ENCODE measurements at places on chromosomes 16 and 17.

DNA sequence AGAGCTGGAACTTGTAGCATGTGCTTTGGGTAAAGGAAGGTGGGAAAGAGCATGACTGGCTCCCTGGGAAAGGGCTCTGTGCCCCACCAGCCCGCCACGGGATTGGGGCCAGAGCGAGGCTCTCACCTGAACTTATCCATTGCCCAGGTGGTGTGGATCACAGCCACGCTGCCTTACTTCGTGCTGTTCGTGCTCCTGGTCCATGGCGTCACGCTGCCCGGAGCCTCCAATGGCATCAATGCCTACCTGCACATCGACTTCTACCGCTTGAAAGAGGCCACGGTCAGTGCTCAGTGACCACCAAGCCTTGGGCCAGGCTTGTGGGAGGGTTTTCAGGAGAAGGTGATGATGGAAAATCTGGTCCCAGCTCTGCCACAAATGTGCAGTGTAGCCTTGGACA lies 36.0 kb downstream of the SLC6A2 start:
- DNase-seq = no peak

DNA sequence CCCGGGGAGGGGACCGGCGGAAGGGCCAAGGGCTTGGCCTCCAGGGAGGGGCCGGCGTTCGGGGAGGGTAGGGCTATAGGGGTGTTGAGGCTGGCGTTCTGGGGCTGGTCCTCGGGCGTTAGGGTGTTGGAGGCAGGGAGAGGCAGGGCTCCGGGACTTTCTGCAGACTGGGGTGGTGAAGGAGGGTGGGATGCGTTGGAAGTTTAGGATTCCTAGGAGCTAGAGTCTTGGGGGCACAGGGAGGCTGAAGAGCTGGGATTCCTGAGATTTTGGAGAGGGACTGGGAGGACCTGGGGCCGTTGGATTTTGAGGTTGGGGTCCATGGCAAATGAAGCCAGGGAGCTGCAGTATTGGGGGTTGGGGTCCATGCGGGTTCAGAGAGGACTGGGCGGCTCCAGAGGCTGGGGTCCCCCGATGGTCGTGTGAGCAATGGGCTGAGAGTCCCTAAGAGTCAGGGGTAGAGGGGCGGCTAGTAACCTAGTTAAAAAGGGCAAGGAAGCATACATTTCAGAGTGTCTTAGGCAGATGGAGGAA lies 740 bp downstream of the NFATC2IP start:
- DNase-seq = no peak

DNA sequence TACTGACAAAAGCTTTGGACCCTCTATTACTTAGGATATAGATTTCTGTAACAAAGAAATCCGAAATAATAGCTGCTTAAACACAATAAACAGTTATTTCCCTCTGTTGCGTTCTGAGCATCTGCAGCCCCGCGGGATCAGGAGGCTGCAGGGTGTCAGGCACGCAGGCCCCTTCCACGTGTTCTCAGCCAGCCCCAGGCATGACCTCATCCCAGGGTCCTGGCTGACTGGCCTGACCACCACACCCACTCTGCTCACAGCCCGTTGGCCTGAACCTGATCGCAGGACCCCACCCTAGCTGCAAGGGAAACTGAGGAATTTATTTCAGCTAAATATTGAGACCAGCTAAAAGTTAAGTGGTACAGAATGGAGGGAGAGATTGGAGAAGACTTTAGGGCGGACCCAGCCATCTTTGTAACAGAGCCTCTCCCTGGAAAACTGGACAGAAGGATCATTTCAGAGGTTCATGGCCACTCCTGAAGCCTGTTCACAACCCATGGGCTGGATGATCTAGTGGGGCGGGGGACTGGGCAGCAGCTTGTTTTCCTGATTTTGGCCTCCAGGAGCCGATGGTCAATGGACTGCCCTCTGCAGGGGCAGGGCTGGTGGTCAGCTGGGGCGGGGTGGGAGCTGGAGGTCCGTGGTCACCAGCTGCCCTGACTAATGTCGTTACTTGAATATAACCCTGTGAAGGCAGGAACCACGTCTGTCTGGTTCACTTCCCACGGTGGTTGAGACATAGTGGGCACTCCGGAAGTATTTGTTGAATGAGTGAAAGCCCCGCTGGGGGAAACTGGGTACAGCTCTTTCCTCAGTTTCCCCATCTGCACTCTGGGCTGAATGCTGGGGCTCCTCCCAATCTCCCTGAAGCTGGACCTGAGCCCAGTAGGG lies 10.9 kb downstream of the CETP start:
- no peak for DNase-seq

GRCh38 chr16:68425498-68426346 lies 22.6 kb downstream of the SMPD3 start:
- no peak for DNase-seq

GRCh38 chr16:57282510-57283213 lies 1.8 kb downstream of the PLLP start:
- no peak for DNase-seq

- DNase-seq = peak; percentile 61
Measured at GRCh38 chr17:75996665-75997590, 3.7 kb upstream of the CDK3 start.

GRCh38 chr16:87178977-87179376 lies 138.2 kb downstream of the C16orf95 start:
- no peak for DNase-seq

DNA sequence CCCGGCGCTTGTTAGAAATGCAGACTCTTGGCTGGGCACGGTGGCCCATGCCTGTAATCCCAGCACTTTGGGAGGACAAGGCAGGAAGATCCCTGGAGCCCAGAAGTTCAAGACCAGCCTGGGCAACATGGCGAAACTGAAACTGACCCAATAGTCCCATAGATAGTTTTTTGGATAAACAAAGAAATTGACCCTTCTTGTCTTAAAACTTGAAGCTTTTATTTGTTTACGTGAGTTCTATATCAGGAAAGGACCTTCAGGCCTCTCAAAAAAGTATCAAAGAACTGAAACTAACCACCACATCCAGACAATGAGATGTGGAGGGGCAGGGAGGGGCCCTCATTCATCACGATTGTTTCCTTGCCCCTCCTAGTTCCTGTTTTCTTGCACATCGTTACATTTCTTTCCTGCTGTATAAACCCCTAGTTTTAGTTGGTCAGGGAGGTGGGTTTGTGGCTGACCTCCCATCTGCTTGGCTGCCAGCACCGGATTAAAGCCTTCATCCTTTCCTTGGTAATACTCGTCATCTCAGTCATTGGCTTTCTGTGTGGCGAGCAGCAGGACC lies 29.9 kb upstream of the PRM1 start:
- DNase-seq = no peak

GRCh38 chr17:48596000-48596734 lies 2.6 kb upstream of the HOXB5 start:
- no peak for DNase-seq

DNA sequence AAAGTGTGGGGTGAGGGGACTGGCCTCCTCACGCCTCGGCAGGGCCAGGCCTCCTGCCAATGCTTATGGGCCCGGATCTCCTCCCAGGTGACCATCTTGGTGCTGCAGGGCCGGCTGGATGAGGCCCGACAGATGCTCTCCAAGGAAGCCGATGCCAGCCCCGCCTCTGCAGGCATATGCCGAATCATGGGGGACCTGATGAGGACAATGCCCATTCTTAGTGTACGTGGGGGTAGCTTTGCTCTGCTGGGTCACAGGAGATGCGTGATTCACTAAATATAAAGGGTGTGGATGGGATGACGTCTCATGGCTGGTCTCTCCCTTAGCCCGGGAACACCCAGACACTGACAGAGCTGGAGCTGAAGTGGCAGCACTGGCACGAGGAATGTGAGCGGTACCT lies 19.5 kb downstream of the NUP85 start:
- DNase-seq = no peak

- DNase-seq = peak; percentile 83
Measured at GRCh38 chr17:43766413-43767052, 7.9 kb upstream of the SOST start.

GRCh38 chr17:2233441-2233947 lies 70.1 kb downstream of the SMG6 start:
- no peak for DNase-seq

GRCh38 chr16:29644973-29645693 lies 17.9 kb upstream of the SPN start:
- no peak for DNase-seq

DNA sequence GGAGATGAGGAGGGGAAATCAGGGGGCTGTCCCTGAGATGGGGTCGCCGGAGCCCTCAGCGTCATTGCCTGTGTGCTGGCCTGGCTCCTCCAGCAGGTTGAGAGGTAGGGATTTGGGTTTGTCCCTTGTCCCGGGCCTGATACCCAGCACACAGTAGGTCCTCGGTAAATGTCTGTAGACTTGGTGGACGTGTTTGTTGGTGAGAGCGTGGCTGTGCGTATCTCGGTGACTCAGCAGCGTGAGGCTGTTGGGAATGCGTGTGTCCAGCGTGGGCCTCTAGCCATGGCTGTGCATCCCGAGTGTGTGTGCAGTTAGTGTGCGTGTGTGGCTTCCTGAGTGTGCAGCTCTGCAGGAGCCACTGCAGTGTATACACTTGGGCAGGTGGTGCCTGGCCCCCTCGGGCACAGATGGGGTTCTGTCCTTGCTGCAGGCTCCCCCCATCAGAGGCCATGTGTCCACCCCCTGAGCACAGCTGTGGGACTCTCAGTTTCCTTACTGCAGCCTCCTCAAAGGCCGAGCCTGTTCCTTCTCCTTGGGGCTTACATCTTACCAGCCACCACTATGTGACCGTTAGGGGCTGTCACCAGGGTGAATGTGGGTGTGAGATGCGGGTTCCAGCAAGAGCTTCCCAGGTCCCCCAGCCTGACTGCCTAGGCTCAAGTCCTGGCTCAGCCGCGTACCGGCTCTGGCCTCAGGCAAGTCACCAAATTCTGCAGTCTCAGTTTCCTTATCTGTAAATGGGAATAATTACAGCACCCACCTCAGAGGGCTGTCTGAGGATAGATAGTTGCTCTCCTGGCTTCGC lies 5.7 kb downstream of the NECAB2 start:
- DNase-seq = no peak

GRCh38 chr17:47990962-47991731 lies 20.2 kb downstream of the CDK5RAP3 start:
- DNase-seq = no peak

DNA sequence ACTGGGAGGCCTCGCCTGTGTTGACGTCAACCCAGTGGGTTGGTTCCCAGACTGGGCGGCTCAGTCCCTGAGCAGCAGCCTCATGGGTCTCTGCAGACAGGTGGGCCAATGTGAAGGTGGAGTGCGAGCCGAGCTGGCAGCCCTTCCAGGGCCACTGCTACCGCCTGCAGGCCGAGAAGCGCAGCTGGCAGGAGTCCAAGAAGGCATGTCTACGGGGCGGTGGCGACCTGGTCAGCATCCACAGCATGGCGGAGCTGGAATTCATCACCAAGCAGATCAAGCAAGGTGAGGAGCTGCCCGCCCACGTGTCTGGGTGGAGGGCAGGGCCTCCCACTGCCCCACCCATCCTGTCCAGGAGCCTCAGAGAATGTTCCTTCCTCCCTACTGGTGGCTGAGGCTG lies 44.1 kb downstream of the MRC2 start:
- peak; percentile 66 for DNase-seq

GRCh38 chr17:73211745-73212144 lies 18.9 kb downstream of the COG1 start:
- no peak for DNase-seq

DNA sequence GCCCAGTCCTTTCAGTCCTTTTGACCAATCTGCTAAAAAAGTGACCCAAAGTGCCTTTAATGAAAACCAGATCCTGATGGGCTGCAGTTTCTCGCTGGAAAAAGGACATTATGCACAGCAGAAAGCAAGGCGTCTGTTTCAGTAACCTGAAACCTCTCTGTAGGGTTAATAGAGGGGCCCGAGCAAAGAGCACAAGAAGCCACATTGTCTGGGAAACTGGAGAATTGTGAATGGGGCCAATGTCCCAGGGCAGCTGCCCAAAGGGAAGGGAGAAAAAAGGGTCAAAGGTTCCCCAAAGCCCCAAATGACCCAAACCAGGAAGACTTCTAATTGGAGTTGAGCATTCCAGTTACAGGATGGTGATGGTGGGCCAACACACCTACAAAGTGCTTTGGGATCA lies 3.0 kb downstream of the OTOA start:
- no peak for DNase-seq

GRCh38 chr16:57126411-57126810 lies 34.0 kb downstream of the CPNE2 start:
- DNase-seq = no peak

DNA sequence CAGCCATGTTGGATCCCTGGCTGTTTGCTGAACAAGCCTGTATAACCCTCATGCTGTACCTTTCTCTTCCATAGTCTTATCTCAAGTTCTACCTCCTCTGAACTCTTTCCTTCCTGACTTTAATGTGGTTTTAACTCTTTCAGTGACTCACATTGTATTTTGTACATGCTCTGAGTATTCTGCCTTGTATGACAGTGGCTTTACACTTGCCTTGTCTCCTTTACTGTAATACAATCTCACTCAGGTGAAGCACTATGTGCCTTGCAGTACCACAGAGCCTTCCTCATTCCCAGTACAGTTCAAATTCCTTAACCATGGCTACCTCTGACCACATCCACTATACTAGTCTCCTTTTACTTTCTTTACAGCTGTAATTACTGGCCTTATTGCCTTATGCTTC lies 14.1 kb downstream of the PSMD11 start:
- DNase-seq = no peak

DNA sequence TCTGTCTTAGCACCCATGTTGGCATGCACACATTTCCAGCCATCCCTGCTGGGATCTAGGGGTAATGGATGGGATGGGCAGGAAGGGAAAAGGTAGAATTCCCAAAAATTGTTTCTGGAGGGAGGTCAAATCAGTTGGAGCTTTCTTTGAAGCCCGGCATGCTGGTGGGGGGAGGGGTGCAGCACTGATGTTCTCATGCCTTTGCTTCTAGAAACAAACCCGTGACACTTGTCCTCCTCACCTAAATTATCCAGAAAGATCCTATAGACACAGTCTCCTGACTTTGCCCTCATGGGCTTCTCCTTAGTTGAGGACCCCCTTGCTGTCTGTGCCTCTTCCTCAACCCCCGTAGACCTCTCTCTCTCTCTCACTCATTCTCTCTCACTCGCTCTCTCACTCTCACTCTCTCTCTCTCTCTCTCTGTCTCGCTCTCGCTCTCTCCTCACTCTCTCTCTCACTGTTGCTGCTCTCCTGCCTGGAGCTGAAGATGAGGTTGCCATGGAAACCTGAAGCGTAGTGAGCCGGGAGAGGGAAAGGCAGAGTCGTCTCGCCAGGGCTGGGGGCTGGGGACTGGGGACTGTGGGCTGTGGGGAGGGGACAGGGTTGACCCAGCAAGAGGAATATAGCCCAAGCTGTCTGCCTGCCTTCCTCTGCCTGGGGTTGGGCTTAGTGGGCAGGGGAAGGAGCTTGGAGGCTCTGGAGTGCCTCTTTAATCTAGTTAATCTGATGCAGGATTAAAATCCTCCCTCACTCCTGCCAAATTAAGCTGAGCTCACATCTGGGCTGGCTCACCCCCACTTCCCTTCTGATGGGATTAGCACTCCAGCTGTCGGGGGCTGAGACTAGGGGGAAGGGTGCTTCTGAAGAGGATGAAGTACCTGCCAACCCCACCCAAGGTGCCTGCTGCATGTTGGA lies 16.1 kb downstream of the LASP1 start:
- DNase-seq = no peak

Measured in testis (tissue), 5 donors.